Activated CD4-positive, alpha-beta T cell treated with anti-CD3 and anti-CD28 coated beads, Interleukin-2, amount 50 U/mL, for 16 hours (primary cell): ENCODE measurements at places on chromosomes 1 and 21.
A peak's percentile ranks its signal among the peaks of the same experiment; 100 is the strongest.

DNA sequence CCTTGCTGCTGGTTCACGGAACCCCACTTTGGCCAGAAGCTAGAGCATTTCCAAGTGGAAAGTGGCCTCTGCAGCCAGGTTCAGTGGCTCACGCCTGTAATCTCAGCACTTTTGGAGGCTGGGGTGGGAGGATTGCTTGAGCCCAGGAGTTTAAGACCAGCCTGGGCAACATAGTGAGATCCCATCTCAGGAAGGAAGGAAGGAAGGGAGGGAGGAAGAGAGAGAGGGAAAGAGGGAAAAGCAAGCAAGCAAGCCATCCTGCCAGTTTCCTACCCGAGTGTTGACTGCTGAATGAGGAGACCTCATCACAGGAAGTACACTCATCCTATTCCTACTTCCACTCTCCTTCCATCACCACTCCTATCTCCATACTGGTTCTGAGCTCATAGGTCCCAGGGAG, 12.8 kb upstream of the KLF17 start:
- DNase-seq: no peak

DNA sequence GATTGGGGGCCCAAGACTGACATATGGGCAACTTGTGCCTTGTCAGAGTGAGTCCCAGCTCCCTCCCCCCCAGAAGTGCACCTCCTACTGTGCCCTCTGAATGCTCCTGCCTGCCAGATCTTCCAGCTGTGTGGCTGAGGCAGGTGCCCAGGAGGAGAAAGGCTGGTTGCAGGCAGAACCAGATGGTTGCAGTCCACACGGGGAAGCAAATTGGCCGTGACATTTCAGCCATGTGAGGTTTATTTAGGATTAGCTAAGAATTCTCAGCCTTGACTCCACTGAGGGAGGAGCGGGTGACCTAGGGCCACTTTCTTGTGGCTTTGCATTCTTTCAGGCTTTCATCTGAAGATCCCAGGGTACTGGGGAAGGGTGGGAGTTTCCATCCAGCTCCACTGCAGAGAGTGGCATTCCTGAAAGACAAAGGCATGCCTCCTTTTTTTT, 33.8 kb downstream of the PEX14 start:
- DNase-seq: no peak

DNA sequence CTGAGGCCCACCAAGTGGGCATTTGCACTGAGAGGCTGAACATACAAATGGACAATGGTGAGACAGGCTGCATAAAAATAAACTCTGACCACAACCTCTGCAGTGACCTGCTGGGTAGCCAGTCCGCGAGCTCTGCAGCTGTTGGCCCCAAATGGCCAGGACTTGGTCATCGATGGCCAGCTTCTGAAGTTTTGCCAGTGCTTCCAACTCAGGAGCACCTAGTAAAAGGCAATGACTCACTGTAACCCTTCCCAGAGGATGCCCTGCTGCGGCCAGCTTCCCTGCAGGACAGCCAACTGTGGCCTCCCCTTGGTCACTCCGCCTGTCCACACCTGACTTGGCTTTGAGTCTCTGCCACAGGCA, 185.4 kb downstream of the DYRK1A start:
- DNase-seq: no peak

DNA sequence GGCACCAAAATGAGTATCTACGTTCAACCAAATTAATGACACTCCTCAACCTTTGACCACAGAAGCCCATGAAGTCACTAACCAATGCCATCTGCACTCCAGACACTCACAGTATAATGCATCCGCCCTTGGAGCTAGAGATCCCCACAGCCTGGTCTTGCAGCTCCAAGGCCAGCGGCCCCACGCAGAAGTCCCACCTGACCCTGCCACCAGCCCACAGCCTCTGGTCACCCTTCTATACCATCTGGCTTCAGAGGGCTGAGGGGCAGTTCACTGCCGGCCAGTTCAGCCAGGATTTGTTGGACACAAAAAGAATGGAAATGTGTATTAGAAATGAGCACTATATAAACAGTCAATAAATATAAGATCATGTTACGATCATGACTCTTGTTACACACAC, 211.2 kb downstream of the RRAGC start:
- no peak for DNase-seq

- DNase-seq: no peak
Measured at GRCh38 chr1:34792868-34793727, at the start of gene GJA4. Gene GJA4 (plus strand): TSS chr1:34792999. CDS start chr1:34794214, 1,215 bp downstream.

DNA sequence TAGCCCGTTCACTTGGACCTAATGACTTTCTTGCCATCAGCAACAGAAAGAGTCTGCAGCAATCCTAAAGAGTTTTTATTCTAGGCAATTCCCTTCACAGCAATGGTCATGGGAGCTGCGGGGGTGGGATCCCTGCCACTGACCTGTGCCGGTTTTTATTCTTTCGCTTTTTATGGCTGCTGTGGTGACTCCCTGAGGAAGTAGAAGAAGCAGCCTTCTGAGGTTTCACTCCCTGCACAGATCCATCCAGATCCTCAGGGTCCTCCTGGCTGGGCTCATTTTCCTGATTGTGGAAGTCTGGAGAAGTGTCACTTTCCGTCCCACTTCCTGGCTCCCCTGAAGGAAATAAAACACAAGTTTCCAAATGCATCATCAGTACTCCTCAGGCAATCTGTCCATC, 12.9 kb downstream of the MEAF6 start:
- DNase-seq: no peak

GRCh38 chr1:31181515-31182343, 58.0 kb downstream of the NKAIN1 start:
- DNase-seq: peak; percentile 47

DNA sequence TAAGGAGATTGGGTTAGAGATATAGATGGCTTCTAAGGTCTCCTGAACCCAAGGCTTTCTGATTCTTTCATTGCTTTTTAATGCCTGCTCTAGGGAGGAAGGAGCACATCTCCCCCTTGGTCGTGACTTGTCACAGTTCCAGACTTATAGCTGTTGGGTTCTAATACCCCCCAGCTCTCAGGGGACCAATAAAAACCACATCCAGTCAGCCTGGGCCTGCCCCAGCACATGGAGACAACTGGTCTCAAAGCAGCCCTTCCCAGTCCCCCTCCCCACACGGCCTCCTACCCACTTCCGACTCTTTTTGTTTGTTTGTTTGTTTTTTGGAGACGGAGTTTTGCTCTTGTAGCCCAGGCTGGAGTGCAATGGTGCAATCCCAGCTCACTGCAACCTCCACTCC, 23.3 kb downstream of the QSOX1 start:
- DNase-seq: no peak

DNA sequence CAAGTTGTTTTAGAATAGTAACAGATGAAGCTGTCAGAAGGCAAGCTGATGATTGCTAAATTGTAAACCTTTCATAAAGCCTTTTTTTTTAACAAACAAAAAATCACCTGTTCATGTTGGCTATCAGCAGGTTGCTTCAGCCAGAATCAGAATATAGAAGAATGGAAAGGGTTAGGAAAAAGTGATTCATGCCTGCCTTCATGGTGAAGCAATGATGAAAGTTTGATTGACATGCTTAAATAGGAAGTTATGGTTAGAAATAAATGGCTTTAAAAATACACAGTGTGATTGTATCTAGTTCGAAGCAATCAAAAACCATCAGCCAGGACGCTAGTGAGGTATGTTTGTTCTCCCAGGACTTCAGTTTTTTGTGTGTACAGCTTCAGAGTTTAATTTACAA, 37.9 kb downstream of the GABPA start:
- no peak for DNase-seq

DNA sequence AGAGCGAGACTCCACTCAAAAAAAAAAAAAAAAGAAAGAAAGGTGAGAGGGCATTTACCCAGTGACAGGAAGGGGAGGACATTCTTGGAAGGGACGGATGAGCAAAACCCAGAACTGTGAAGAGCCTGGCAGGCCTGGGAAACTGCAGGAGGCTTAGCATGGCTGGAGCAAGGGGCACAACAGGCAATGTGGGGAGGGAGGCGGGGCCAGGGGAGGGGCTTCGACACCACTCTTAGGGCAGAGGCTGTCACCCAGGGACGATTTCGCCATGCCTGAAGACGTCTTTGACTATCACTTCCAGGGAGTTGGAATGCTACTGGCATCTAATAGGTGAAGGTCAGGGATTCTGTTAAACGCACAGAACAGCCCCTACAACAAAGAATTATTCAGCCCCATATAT, 184.0 kb downstream of the HUNK start:
- DNase-seq: no peak

- peak; percentile 26 for DNase-seq
Measured at GRCh38 chr1:173863224-173864161, 4.3 kb downstream of the GAS5 start.

GRCh38 chr1:9805006-9805508, 18.7 kb downstream of the CLSTN1 start:
- no peak for DNase-seq

- DNase-seq: peak; percentile 19
Measured at GRCh38 chr1:224245188-224245587, 62.1 kb downstream of the DEGS1 start.

DNA sequence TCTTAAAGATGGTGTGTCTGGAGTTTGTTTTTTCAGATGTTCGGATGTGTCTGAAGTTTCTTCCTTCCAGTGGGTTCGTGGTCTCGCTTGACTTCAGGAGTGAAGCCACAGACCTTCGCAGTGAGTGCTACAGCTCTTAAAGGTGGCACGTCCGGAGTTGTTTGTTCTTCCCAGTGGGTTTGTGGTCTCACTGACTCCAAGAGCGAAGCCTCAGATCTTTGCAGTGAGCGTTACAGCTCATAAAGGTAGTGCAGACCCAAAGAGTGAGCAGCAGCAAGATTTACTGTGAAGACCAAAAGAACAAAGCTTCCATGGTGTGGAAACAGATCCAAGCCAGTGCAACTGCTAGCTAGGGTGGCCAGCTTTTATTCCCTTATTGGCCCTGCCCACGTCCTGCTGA, 1430.4 kb upstream of the B3GALT2 start:
- DNase-seq: no peak

GRCh38 chr1:223214261-223214807, 71.3 kb upstream of the TLR5 start:
- DNase-seq: no peak

DNA sequence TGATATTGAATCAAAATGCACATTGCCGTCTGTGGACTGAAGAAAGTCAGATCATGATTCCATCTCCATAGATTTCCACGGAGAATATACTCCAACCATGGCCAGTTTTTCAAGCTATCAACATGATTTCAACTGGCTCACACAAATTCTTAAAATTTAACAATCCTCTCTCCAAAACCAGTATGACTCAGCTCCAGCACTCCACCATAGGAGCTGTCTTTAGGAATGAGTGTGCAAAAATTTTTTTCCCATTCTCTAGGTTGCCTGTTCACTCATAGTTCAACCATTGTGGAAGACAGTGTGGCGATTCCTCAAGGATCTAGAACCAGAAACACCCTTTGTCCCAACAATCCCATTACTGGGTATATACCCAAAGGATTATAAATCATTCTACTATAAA, 40.8 kb downstream of the RGL1 start:
- DNase-seq: peak; percentile 28

DNA sequence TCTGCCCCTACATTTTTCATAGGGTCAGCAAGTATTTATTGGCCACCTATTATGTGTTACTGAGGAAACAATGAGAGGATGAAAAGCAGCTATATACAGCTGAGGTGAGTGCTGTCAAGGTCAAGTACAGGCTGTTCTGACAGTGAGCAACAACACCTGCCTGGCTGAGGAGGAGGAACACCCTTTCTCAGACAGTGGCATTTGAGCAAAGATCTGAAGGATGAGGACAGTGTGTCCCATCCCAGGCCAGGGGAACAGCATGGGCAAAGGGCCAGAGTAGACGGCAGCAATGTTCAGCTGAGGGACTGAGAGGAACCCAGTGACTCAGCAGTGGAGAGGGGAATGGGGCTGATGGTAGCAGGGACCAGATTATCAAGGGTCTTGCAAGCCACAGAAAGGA, 101.0 kb downstream of the ELAVL4 start:
- DNase-seq: no peak

GRCh38 chr1:162983671-162984425, 85.3 kb upstream of the RGS4 start:
- no peak for DNase-seq
